Stimulated activated CD4-positive, alpha-beta T cell treated with anti-CD3 and anti-CD28 coated beads, Interleukin-1b, Interleukin-23, amount 100 ng/mL, for 4 hours (primary cell): ENCODE measurements at places on chromosomes 3 and 15.

- DNase-seq: no peak
Measured at GRCh38 chr3:114205541-114205940, 26.7 kb upstream of the DRD3 start.

DNA sequence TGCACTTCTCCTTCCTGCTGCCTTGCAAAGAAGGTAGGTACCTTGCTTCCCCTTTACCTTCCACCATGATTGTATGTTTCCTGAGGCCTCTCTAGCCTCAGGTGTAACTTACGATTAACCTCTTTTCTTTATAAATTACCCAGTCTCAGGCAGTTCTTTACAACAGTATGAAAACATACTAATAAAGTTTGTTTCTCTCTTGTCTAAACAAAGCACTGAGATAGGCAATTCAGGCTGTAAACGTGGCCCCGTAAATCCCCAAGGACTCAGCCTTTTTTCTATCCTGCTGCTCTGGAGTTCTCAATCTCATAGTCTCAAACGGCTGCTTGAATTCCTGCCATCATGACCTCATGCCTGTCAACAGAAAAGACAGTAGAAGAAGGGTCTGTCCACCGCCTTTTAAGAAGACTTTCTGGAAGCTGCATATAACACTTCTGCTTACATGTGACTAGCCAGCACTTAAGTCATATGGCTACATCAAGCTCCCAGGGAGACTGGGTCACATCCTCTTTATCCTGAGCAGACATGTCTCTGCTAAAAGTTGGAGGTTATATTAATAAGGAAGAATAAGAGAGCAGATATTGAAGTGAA, 257.8 kb downstream of the EBLN2 start:
- DNase-seq: no peak

GRCh38 chr3:179229177-179229576, 21.7 kb downstream of the KCNMB3 start:
- DNase-seq: no peak

DNA sequence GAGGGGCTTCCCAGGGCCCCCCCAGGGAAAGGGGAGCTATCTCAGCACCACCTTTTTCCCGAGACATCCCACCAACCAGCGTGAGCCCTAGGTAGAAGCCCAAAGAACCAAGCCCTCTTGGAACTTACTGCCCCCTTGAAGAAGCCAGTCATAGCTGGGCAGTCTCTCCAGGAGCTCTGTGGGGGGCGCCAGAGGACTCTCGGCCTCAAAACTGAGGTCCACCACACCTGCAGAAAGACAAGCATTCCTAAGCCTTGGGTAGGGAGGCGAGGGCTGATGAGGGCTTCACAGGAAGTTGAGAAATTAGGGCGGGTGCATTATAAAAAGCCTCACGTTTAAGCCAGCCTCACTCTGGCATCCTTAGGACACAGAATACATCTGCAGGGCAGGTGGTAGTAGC, 9.0 kb downstream of the SSUH2 start:
- no peak for DNase-seq
